ENCODE measurements at places on chromosomes 16 and 17.

- DNase-seq = no peak
These were observed 34.3 kb downstream of the ASPA start for GRCh38 chr17:3510090-3510489.

- no peak for DNase-seq
These were observed 2.5 kb upstream of the MRPL12 start for GRCh38 chr17:81700353-81701287.

GRCh38 chr16:55856950-55857349, 18.2 kb downstream of the CES5A start:
- DNase-seq = no peak

DNA sequence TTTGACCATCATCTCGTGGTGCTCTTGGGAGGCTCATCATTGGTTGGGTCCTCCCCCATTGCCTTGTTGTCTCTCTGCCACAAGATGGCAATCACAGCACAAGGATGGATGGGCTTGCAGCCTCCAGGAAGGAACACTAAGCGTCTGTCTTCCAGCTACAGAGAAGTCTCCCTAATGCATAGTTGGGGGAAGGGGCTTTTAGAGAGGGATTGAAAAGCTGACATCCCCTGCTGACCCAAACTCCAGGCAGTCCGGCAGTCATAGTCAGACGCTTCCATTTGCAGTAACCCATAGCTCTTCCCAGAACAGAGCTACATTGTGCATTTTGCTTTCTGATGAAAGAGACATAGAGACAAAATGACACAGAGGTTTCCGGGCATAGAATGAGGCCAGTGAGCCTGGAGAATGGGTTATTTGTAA, 111.4 kb downstream of the UTP18 start:
- DNase-seq = peak; percentile 90

GRCh38 chr17:40501499-40501911, at the start of gene TNS4:
TSS of gene TNS4 (minus strand) at chr17:40501623. CDS start at chr17:40496425, 5,198 bp downstream.
- no peak for DNase-seq

- DNase-seq = peak; percentile 21
These were observed 395.5 kb downstream of the TMEM114 start for GRCh38 chr16:8194794-8195193.

DNA sequence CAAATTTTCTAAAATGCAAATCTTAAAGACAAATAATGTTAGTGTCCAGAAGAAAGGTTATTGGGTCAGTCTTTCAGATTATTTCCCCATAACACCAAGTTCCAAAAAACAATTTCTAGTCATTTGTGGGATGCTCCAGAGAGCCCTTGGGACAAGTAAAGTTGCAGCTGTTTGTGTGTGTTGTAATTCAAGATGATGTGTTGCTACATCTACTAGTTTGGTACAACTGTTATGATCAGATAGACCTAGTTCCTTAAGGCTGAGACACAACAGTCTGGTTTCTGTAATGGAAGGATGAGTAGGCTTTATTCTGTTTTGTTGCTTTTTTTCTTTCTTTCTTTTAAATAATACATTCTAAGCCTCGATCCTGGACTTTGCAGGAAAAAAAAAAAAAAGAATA, 41.9 kb downstream of the PIGL start:
- no peak for DNase-seq

DNA sequence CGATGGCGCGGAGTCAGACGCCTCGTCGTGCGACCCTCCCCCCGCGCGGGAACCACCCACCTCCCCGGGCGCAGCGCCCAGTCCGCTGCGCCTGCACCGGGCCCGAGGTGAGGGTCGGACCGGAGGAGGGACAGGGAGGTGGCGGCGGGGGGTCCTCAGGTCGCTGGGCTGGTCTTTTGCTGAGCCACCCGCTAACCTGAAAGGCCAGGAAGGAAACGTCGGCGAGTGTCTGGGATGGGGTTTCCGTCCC, 4.9 kb downstream of the TBX2 start:
- DNase-seq = no peak

DNA sequence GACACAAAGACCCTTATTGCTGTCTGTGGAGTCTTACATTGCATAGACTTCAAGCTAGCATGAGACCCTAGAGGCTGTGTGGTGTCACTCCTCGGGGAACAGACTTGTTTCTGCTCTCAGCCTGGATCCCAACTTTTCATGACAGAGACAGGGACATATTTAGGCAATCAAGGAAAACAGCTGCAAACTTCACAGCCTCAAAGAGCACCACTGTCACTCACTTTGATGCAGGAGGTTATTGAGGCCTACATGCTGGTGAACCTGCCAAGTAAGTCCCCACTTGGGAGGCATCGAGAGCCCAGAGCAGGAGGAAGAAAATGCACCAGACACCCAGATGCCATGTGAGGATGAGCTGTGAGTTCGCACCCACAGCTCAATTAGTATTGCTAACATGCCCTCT, 10.3 kb downstream of the CBLN1 start:
- no peak for DNase-seq

DNA sequence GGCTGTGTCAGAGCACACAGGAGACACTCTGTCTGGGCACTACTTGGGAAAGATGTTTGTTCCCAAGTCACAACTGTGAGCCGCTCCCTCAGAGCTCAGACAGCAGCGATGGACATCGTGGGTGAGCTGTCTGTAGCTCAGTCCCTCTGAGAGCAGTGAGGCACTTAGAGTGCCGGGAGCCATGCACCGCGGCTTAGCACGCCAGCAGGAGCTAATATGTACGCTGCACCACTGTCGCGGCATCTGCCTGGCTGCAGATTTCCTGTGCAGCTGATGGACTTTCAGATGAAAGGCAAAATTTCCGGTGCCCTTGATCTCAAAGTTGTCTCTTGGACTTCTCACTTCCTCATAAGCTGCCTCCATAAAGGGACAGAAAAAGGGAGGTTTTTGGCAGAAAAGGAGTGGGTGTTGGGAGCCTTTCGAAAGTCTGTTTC, 92.8 kb upstream of the ZNF469 start:
- DNase-seq = peak; percentile 10
